Uterine smooth muscle cell (primary cell): ENCODE measurements at places on chromosomes 11 and 22. TPM values are rescaled to one million over a fixed set of nuclear protein-coding genes. Genes with fewer than 3 reads are reported as not detected.

Gene SAA4
- not detected in 2 replicates for total RNA-seq

Gene GNG3
- total RNA-seq = not detected in 2 replicates

Gene PAMR1
- 199 and 512 TPM in 2 replicates for total RNA-seq

Gene MIOX
- total RNA-seq = not detected in 2 replicates

Gene KCNC1
- total RNA-seq = under 0.01 TPM in 1 of 2 replicates, not detected in the other

Gene HMOX1
- total RNA-seq = 62.6 and 167 TPM in 2 replicates

Gene TLCD5
- 9.1 and 10.1 TPM in 2 replicates for total RNA-seq

Gene WNT7B
- 0.33 TPM in 1 of 2 replicates, not detected in the other for total RNA-seq

Gene ELF5
- total RNA-seq = 0.12 TPM in 1 of 2 replicates, not detected in the other

Gene HBE1
- total RNA-seq = not detected in 2 replicates

Gene TMEM191C
- 0.66 and 1.5 TPM in 2 replicates for total RNA-seq

Gene SIPA1
- total RNA-seq = 20.6 and 30.1 TPM in 2 replicates

Gene SLC1A2
- total RNA-seq = 6.2 and 7.7 TPM in 2 replicates

Gene BCO2
- 6.1 and 15.3 TPM in 2 replicates for total RNA-seq

Gene RIMBP3C
- total RNA-seq = 0.11 and 0.25 TPM in 2 replicates

Gene CD3D
- total RNA-seq = not detected in 2 replicates

Gene TBX1
- total RNA-seq = 0.12 TPM in 1 of 2 replicates, not detected in the other

Gene ZMAT5
- total RNA-seq = 22.8 and 24.0 TPM in 2 replicates

Gene F2
- total RNA-seq = 0.12 TPM in 1 of 2 replicates, not detected in the other

Gene FOSL1
- 21.4 and 63.9 TPM in 2 replicates for total RNA-seq

Gene SYT8
- total RNA-seq = not detected in 2 replicates

Gene C11orf86
- total RNA-seq = not detected in 2 replicates
